Upper lobe of right lung (tissue), 1 donor: ENCODE measurements at places on chromosomes 12 and 14. TPM values are rescaled to one million over a fixed set of nuclear protein-coding genes. Genes with fewer than 3 reads are reported as not detected.

- no peak overlapping the region for H3K27ac ChIP-seq
- no peak overlapping the region for H3K4me3 ChIP-seq
- no peaks in the 10 kb centered on the region for H3K27me3 ChIP-seq
- no peaks in the 10 kb centered on the region for H3K36me3 ChIP-seq
- H3K4me1 ChIP-seq, result peaks cover 6% of the 10 kb centered on the region
- no peak for DNase-seq
Measured at GRCh38 chr12:54578778-54579177, 9.7 kb downstream of the PPP1R1A start.

- DNase-seq, result no peak
- peaks cover 8% of the 10 kb centered on the region for H3K4me1 ChIP-seq
- no peaks in the 10 kb centered on the region for H3K27me3 ChIP-seq
- peaks cover 16% of the 10 kb centered on the region for H3K36me3 ChIP-seq
- H3K27ac ChIP-seq, result peak overlapping the region; percentile 95
Measured at GRCh38 chr12:49568442-49569162, 660 bp upstream of the MCRS1 start.

GRCh38 chr12:49369411-49370145 lies 2.3 kb downstream of the SPATS2 start:
- no peak overlapping the region for H3K27ac ChIP-seq
- peaks cover 24% of the 10 kb centered on the region for H3K4me1 ChIP-seq
- H3K36me3 ChIP-seq, result no peaks in the 10 kb centered on the region
- no peak overlapping the region for H3K4me3 ChIP-seq
- no peak for DNase-seq
- H3K27me3 ChIP-seq, result no peaks in the 10 kb centered on the region

DNA sequence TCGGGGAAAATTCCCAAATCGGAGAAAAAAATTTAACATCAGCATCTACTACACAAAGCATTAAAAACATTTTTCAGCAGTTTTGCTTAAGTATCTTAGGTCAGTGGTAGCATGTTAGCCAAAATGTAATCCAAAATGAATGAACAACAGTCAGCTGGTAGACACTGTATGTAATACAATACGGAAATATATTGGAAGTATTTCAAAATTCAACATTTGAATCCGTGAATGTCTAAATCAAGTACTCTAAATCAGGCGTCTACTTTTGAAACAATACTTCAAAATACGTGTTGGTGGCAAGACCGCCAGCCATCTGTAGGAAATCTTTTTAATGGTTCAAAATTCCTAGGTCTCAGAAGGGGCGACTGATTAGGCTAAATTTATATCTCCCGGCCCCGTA lies 1.1 kb downstream of the SCAF11 start:
- H3K4me1 ChIP-seq, result peaks cover 50% of the 10 kb centered on the region
- H3K4me3 ChIP-seq, result peak overlapping the region; percentile 89
- no peaks in the 10 kb centered on the region for H3K36me3 ChIP-seq
- DNase-seq, result no peak
- H3K27ac ChIP-seq, result peak overlapping the region; percentile 100

- H3K4me3 ChIP-seq, result no peak overlapping the region
- no peak for DNase-seq
- peaks cover 38% of the 10 kb centered on the region for H3K27me3 ChIP-seq
- H3K36me3 ChIP-seq, result no peaks in the 10 kb centered on the region
- no peak overlapping the region for H3K27ac ChIP-seq
- no peaks in the 10 kb centered on the region for H3K4me1 ChIP-seq
Measured at GRCh38 chr12:111204788-111205241, 164.1 kb downstream of the PHETA1 start.

The GLIPR1L1 gene
- not detected for total RNA-seq

The ENDOU gene
- 0.32 TPM for total RNA-seq

GRCh38 chr12:108191938-108192337 lies 62.9 kb downstream of the WSCD2 start:
- H3K27me3 ChIP-seq, result peaks cover 4% of the 10 kb centered on the region
- H3K36me3 ChIP-seq, result no peaks in the 10 kb centered on the region
- no peak overlapping the region for H3K27ac ChIP-seq
- H3K4me1 ChIP-seq, result no peaks in the 10 kb centered on the region
- no peak for DNase-seq
- no peak overlapping the region for H3K4me3 ChIP-seq

- H3K27me3 ChIP-seq, result no peaks in the 10 kb centered on the region
- DNase-seq, result peak; percentile 37
- H3K4me3 ChIP-seq, result no peak overlapping the region
- no peaks in the 10 kb centered on the region for H3K4me1 ChIP-seq
- H3K27ac ChIP-seq, result no peak overlapping the region
Measured at GRCh38 chr12:2373307-2373706, 320.5 kb downstream of the CACNA1C start.

The ESRRB gene
- total RNA-seq, result not detected

DNA sequence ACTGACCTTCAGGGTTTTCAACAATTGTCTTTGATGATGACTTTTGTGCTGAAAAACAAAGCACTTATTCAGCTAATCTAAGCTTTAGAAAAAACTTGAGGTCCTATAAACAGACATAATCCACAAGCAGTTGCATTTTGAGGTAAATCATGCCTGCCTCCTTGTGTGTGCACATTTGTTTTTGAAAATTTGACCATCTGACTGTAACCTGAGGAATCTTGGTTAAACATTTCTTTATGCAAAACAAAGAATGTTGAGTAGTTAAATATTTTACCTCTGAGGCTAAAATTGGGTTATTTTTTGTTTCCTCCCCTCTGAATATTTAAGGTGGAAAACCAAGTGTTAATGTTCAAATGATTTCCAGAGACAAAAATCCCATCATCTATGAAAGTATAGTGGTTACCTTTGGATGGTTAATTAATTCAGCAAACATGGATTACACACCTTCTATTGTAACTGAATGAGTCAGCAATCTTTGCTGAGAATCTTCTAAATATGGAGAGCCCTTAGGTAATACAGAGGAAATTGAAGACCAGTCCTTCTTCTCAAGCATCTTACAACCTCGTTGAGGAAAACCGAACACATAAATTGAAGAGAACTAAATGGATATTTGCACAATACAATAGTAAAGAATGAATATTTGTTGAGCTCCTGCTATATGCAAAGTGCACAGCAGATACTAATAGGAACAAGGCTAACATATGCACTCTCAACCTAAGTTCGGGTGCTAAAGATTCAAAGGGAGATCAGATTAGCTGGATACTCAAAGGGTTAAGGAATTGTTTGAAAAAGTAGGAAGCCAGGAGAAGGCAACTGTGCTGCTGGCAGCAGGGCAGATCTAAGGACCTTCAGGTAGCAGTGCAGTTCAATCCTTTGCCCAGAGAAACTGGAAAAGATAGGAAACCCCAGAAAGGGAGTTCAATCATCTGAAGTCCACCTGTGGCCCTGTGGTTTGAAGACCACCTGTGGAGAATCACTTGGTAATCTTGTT lies 115.2 kb downstream of the BMP4 start:
- DNase-seq, result no peak
- H3K4me3 ChIP-seq, result no peak overlapping the region
- H3K27me3 ChIP-seq, result no peaks in the 10 kb centered on the region
- no peaks in the 10 kb centered on the region for H3K36me3 ChIP-seq
- no peaks in the 10 kb centered on the region for H3K4me1 ChIP-seq

DNA sequence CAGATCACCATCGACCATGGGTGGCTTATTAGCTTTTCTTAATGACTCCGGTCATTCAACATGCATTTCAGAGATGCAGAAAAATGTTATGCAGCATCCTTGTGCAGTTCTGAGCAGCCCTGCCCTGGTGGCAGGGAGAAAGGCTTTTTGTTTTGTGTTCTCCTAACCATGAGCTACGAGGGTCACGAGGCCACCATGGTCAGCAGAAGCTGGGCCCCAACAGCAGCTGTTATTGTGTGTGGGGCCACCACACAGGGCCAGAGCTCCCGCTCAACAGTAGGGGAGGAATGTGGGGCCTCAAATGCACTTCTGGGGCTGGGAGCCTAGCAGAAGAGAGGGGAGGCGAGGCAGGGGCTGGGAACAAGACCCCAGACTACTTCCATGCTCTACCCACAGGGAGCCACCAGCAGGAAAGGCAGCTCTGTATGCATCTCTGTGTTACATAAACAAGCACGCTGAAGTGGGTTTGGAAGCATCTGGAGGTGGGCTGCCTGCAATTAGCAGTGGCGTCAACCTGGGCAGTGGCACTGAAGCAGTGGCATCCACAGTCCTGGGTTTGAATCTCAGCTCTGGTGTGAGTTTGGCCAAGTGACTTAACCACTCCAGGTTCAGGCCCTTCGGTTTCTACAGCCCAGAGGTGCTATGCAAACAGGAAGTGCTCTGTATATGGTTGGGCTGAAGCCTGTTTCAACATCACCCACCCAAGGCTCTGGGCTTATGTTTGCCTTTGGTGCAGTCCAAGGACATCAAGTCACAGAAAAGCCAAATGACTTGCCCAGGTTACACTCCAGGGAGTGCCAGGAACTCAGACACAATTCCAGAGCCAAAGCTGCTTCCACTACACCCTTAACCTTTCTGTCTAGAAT lies 16.3 kb downstream of the GLTP start:
- no peak for DNase-seq
- peaks cover 17% of the 10 kb centered on the region for H3K36me3 ChIP-seq
- H3K27me3 ChIP-seq, result no peaks in the 10 kb centered on the region
- H3K4me1 ChIP-seq, result peaks cover 27% of the 10 kb centered on the region

DNA sequence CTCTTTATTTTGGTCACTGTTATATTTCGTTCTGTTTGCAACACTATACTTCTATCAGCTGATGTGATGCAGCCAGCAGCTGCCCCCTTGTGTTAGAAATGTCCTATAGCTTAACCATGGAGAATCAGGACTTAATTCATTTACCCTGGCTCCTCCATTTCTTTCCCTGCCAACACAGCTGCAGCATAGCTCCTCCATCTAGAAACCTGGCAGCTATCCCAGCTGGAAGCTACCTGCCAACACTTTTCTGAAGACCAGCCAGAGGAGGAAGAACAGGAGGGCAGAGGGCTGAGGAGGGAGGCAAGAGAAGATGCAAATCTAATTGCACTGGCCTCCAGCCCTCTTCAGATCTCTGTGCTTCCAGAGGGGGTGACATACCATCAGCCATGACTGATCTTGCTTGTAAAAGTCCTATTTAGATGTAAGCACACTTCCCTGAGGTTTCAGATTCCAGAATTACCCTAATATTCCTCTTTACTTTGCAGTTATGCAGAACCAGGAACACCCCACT lies 156.8 kb upstream of the TMEM260 start:
- no peak for DNase-seq
- H3K4me1 ChIP-seq, result peaks cover 8% of the 10 kb centered on the region
- no peak overlapping the region for H3K4me3 ChIP-seq
- no peaks in the 10 kb centered on the region for H3K27me3 ChIP-seq
- H3K36me3 ChIP-seq, result no peaks in the 10 kb centered on the region

GRCh38 chr14:80924365-80925103 lies 17.0 kb downstream of the CEP128 start:
- no peak overlapping the region for H3K27ac ChIP-seq
- DNase-seq, result no peak
- H3K27me3 ChIP-seq, result no peaks in the 10 kb centered on the region
- no peaks in the 10 kb centered on the region for H3K36me3 ChIP-seq
- no peak overlapping the region for H3K4me3 ChIP-seq

The KLHDC2 gene
- 45.8 TPM for total RNA-seq

DNA sequence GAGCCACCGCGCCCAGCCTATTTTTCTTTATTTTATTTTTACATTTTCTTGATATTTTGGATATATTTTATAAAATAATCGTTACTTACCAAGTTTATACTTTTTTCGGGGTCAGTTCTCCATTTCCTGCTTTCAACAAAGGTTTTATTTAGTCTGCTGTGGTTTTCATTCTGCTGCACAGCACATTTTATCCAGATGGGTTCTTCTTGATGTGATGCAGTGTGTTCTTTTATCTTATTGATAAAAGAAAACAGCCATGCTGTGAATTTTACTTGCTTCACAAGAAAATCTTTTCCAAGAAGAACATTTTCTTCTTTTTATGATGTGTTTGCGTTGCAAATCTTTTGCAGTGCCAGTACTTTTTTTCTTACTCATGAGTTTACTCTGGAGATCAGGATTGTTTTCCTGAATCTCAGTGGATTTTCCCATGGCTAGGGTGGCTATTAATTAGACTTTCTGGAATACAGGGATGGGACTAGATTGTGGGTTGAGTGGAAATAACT lies 192.5 kb downstream of the ADGRD1 start:
- DNase-seq, result no peak
- H3K36me3 ChIP-seq, result no peaks in the 10 kb centered on the region
- no peaks in the 10 kb centered on the region for H3K27me3 ChIP-seq

The PLA2G1B gene
- 62.2 TPM for total RNA-seq

DNA sequence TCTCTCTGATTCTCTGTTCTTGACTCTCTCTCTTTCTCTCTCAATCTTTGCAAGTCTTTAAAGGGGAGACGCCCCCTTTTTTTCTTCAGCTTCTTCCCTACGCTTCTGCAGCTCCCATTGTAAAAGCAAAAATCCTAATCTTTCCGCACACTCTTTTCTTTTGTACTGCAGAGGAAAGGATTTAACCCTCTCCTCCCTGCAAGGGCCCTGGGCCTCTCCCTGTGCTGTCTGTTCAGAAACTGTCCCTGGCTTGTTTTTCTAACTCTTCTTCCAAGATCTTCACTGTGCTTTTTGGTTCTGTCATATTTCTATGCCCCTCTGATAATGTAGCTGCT lies 10.9 kb upstream of the SALL2 start:
- no peak overlapping the region for H3K27ac ChIP-seq
- no peaks in the 10 kb centered on the region for H3K4me1 ChIP-seq

- no peaks in the 10 kb centered on the region for H3K27me3 ChIP-seq
- no peak overlapping the region for H3K27ac ChIP-seq
- H3K36me3 ChIP-seq, result no peaks in the 10 kb centered on the region
- no peak for DNase-seq
- H3K4me1 ChIP-seq, result no peaks in the 10 kb centered on the region
- H3K4me3 ChIP-seq, result no peak overlapping the region
Measured at GRCh38 chr12:114963846-114964245, 279.9 kb upstream of the TBX3 start.

DNA sequence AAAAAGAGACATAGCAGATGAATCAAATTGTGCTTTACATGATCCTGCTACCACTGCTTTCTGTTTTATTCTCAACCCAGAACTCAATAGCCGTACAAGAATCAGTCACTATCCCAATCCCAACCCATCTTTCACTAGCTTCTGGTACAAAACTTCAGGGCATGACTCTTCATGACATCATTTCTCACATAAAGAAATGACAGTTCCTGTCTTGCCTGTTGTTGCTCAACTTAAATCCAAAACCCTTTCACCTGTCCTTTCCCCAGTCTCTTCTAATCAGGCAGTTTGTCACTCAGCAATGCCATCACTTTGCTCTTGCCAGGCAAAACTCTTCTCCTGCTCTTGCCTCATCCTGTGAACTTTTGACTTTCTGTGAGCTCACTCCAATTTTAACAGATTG lies 962.8 kb downstream of the GALC start:
- no peaks in the 10 kb centered on the region for H3K4me1 ChIP-seq
- no peak overlapping the region for H3K4me3 ChIP-seq
- no peaks in the 10 kb centered on the region for H3K36me3 ChIP-seq
- DNase-seq, result no peak
- no peaks in the 10 kb centered on the region for H3K27me3 ChIP-seq

DNA sequence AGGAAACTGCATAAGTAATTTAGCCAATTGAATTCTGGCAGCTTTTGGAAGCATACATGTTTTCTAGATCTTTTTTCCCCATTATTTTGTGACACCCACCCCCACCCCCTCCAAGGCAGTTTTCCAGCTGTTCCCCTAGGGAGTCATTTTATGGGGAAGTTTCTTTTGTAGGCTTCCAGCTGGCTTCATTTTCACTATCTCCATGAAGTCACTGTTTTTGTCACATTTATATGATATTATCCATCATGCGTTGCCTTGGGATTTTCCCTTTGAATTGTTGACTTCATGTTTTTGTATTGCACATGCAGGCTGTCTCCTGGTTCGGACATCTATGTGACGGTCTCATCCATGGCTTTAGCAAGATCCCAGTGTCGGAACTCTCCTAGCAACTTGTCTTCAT lies 233.6 kb upstream of the RGS6 start:
- H3K27me3 ChIP-seq, result no peaks in the 10 kb centered on the region
- no peaks in the 10 kb centered on the region for H3K36me3 ChIP-seq
- no peak for DNase-seq
- H3K4me1 ChIP-seq, result peaks cover 2% of the 10 kb centered on the region
- no peak overlapping the region for H3K27ac ChIP-seq

The KCNJ8 gene
- 20.9 TPM for total RNA-seq
